Heart left ventricle (tissue), 16 donors: ENCODE measurements at places on chromosomes 3 and 15. TPM values are rescaled to one million over a fixed set of nuclear protein-coding genes. Genes with fewer than 3 reads are reported as not detected.

DNA sequence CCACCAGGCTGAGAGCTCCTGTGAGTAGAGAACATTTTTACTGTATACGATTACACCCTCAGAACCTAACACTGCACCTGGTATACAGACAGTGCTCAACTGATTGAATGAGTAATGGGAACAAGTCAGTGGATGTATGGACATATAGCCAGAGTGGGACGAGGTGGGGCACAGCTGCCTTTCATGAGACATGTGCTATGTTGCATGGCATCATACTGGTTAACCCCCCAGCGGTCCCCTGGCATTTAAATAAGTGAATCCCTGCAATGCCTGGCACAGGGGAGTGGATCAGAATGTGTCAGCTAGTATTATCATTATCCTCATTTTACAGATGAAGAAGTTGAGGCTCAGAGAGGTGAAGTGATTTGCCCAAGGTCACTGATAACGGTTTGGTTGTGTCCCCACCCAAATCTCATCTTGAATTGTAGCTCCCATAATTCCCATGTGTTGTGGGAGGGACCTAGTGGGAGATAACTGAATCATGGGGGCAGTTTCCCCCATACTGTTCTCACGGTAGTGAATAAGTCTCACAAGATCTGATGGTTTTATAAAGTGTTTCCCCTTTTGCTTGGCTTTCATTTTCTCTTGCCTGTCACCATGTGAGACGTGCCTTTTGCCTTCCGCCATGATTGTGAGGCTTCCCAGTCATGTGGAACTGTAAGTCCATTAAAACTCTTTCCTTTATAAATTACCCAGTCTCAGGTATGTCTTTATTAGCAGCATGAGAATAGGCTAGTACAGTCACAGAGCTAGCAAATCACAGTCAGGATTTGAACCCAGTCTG, 56.0 kb upstream of the ATP2B2 start:
- no peak for DNase-seq

SPINK8 gene
- total RNA-seq, result not detected

GOLGA6L9 gene
- 1.5 TPM for total RNA-seq

DNA sequence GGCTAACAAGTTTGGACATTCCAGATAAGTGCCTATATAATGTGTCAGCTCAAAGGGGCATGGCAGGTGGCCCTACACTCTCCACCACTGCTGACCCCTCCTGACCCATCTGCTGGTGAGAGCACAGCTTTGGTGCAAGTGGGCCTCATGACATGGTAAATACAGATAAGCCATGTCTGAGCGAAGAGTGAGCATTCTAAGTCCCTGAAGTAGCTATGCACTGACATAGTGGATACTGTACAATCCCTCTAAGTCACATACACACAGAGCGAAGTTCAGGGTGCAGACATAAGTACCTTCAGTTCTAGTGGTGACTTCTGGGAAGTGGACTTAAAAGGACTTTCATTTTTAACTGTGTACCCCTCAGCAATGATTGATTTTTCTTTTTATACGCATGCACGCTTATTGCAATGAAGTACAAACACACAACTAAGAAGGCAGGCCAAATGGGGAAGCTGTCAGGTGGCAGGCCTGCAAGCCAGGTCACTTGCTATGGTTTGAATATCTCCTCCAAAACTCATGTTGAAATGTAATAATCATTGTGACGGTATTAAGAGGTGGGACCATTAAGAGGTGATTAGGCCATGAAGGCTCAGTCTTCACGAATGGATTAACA, 41.5 kb downstream of the TBC1D2B start:
- no peak for DNase-seq

GRCh38 chr15:25543196-25543595, 104.4 kb upstream of the UBE3A start:
- no peak for DNase-seq

HSPBAP1 gene
- 6.0 TPM for total RNA-seq

GRCh38 chr3:72579581-72580245, 268.5 kb downstream of the SHQ1 start:
- DNase-seq, result no peak

- no peak for DNase-seq
These were observed 354.4 kb downstream of the NTRK3 start for GRCh38 chr15:87901926-87902690.

CHST2 gene
- total RNA-seq, result 2.4 TPM

GRCh38 chr3:100370756-100371155, 30.1 kb downstream of the TOMM70 start:
- DNase-seq, result no peak

ITPKA gene
- total RNA-seq, result 0.80 TPM

GRCh38 chr3:177781686-177782161, 584.4 kb upstream of the TBL1XR1 start:
- peak; percentile 70 for DNase-seq

TRIM59 gene
- 0.22 TPM for total RNA-seq

DNA sequence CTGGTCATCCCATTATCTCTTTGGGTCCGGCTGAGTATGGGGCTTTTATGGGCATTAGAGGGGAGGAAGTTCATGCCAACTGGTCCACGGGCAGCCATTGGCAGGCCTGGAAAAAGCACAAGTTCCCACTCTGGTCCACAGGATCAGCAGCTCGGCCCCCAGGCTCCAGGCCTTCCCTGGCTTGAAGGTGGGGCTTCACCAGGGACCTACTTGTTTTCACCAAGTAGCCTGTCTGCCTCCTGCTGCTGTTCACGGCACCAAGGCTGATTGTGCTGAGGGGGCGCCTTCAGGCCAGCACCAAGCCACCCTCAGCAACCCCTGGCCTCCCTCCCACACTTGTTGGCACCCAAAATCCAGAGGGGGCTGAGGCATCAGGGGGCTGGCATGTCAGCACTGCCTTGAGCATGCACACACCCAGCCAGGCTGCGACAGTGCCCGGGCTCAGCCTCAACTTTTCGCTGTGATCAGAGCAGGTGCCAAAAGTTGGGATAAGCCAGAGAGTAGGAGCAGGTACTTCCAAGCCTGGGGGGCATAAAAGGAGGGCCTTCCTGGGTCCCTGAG, 9.1 kb upstream of the TOP2B start:
- DNase-seq, result no peak

DNA sequence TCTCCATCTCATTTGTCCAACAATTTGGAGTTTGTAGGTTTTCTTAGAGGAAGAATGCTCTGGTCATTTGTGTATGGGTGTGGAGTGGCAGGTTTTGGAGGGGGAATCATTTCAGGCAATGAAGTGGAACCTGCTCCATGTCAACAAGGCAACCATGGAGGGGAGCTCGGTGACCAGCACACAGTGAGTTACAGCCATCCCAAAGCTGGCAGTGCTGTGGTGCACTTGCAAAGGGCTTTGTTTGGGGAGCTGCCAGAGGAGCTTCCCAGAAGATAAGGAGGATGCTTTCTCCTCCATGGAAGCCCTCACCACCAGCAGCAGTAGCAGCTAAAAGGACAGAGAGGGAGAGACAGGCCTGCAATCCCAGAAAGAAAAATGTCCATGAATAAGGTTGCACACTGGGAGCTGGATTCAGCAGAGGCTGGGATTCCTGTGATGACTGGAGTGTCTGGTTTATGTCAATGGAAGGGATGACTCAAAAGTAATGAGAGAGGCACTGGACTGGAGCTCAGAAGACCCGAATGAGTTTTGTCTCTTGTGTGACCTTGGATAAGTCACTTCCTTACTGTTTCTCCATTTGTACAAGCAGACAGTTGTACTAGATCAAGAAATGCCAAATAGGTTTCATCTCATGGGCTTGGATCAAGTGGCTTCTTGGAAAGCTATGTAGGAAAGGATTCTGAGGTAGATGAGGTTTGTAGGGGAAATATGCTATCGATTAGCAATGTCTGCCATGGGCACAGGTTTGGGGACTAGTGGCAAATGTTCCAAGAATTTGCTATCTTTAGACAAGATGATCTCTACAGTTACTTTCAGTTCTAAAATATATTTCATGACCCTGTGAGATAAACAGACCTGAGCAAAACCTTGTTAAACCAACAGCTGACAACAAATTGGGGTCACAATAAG, 27.2 kb upstream of the UBE2Q2 start:
- DNase-seq, result no peak

- no peak for DNase-seq
These were observed 14.7 kb downstream of the STAB1 start for GRCh38 chr3:52509753-52510328.

DNA sequence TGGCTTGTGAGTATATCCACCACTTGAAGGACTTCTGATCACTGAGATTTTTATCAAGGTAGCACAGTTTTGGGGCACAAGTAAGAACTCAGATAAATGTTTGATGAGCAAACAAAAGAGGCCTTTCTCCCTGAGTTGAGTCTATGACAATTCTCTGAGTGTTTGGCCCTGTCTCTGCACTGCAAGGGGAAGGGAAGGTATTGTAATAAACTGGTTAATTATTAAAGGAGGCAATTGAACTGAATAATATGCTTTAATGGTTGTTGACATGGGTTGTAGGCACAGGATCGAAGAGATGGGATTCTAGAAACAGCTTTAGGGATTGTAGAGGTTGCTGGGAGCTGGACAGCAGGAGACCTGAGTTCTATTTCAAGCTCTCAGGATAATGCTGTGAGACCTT, 95.0 kb upstream of the MRPL3 start:
- DNase-seq, result no peak

- DNase-seq, result no peak
These were observed 172.9 kb downstream of the EDEM1 start for GRCh38 chr3:5360453-5360852.

DNA sequence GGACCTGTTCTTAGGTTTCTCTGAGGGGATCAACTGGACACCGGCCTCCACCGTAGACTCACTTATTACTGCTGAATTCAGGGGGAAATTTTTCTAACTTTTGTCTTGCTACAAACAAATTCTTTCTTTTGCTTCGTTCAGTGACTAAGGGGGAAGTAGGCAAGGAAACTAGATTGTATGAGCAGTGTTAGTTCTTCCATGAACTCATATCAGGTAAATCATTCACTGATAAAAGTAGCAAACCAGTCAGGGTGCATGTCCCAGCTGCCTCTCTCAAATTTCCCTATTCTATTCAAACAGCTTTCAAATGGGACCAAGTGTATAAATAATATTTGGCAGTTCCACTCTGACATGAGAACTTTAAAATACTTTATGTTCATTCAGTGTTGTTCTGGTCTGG, 7.3 kb upstream of the CCDC13 start:
- DNase-seq, result no peak

GRCh38 chr3:175399156-175399840, 540.2 kb downstream of the NAALADL2 start:
- no peak for DNase-seq

GRCh38 chr15:61051569-61052031, 177.5 kb downstream of the RORA start:
- peak; percentile 44 for DNase-seq

- no peak for DNase-seq
These were observed 1.4 kb downstream of the LYSMD2 start for GRCh38 chr15:51736069-51736468.

DNA sequence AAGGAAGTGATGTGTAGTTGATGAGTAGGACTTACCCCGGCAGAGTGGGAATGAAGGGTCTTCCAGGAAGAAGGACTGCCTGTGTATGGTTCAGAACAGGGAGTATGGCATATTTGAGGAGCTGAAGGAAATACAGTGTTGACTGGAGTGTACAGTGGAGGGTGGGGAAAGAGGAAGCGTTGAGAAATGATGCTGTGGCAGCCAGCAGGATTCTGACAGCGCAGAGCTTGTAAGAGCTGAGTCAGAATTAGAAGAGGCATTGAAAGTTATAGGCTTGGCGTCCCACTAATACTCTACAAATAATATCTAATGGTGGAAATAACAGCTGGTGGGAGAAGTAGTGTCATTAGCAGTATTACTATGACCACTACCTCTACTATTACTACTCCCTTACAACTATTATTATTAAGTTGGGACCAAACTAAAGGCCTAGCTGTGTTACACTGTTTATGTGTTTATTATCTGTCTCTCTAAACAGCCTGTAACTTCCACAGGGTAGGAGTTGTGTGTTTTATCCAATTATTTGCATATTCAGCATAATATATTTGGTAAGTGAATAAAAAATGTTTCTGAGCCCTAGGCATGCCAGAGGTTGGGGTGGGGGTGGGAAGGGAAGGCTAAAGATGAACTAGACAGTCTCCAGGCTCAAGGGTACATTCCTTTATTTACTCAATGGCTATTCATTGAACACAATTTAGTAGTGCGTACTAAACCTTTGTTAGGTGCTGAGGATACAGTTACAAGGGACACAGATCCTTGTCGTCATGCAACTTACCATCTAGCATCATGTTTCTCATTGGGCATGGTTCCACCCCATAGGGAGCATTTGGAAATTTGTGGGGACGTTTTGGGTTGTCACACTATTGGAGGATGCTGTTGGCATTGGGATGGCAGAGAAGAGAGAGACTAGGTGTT, 428.8 kb upstream of the ONECUT1 start:
- no peak for DNase-seq

DNA sequence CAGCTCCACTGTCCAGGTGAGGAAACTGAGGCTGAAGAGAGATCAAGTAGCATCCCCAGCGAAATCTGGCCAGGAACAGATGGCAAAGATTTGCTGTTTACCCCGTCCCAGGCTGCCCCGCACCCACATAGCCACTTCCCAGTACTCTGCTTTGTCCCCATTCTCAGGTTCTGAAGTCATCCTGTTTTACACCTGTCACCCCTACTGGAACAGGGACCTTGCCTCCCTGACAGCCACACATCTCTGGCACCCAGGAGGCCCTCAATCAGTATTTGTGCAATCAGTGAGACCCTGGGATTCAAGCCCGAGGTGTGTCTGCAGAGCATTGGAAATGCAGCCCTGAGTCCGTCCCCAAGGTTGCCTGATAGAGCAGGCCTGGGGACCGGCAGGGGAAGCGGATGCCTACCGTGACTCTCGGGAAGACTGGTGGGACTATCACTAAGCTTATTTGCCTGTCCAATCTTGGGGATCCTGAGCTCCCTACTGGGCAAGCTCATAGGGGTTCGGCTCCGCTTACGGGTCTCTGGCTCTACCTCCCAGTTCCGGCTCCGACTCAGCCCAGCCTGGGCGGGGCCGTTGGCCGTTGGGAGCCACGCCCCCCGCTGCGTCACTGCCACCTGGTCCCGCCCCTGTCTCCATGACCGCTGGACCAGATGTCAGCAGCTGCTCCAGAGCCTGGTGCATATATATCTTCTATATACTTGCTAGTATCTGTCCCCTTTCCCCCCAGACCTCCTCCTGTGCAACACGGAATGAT, 17.5 kb upstream of the FANCD2 start:
- peak; percentile 87 for DNase-seq

CNTN4 gene
- total RNA-seq, result 0.65 TPM

- DNase-seq, result no peak
These were observed 205.9 kb downstream of the RSL24D1 start for GRCh38 chr15:54990793-54991192.

DNA sequence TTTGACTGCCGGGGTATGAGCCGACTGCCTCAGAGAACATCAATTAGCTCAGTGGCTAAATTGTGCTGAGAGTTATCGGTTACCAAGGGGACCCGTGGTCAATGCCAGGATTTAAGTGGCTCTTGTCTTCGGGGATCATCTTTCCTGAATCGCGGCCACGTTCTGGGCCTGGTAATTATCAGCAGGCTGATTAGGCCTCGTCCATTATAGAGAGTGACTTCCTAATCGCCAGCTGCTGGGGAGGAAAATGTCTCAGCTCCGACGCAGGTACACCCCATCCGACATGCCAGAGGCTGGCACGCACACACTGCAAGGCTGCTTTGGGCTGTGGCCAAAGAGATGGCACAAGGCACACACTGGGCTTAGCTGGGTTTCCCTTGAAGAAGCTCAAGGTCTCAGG, 10.6 kb downstream of the TRH start:
- no peak for DNase-seq

NUP210 gene
- total RNA-seq, result 2.6 TPM

- DNase-seq, result no peak
These were observed 12.2 kb downstream of the ROBO2 start for GRCh38 chr3:77052051-77052501.

- no peak for DNase-seq
These were observed 33.7 kb downstream of the ZBTB20 start for GRCh38 chr3:115113367-115113766.
